DMS53 (cell line): ENCODE measurements at places on chromosomes 11 and 22.

- no peak for DNase-seq
Measured at GRCh38 chr11:122804796-122805195, 33.5 kb upstream of the CRTAM start.

DNA sequence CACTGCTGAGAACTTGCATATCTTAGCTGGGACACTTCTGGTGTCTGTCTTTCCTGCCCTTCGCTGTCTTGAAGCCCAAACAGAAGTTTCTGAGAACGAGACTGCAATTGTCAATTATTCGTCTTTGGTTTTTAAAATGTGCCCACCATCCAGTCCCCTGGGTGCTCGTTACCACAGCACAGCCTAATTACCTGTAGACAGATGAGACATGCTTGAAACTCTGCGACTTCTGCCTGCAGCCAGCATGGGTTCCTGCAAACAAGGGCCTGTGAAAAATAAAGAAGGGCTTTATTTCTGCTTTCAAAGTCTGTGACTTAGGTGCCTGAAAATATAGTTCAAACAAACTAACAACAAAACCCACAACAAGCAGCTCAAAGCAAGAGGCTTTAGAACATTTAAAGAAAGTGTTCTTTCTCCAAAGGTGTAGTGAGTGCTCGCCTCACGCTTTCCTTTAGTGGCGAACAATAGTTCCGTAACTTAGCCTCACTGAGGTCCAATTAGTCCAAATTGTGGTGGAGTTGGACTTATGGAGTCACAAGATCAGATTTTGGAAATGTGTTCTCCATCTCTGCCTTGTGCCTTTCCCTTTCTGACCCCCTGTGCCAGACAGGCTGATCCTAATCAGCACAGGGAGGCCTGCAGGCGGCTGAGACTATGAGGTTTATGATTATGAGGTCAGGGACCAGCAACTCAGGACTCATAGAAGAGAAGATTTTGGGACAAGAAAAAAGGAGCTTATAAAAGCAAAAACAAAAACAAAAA is 20.4 kb upstream of the GRAMD1B start:
- DNase-seq, result no peak

DNA sequence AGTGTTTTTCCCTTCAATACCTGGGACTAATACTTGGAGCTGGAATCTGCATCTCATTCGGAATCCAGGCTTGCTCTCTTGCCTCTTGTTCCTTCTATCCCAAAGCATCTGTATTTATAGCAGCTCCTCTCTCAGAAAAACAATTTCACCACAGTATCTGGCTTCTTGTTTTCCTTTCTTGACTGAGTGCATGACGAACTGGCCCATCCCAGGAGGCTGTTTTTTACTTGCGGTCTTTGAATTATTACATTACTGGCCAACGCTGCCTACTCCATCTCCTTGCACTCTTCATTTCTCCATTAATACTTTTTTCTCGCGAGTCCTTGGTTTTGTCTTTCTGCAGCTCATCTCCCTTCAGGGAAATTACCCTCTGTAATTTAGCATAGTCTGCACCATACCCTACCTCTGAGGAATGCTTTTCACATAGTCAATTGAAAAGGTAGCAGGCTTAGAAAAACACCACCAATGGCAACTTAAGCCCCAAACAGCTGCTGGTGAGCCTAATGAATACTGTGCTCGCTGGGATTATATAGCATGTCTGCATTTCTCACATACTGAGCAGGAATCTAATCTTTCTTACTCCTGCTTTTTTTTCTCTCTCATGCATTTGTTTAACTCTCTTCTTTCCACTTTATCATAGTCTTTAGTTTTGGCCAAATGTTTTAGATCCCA is 277.4 kb upstream of the SESN3 start:
- no peak for DNase-seq

DNA sequence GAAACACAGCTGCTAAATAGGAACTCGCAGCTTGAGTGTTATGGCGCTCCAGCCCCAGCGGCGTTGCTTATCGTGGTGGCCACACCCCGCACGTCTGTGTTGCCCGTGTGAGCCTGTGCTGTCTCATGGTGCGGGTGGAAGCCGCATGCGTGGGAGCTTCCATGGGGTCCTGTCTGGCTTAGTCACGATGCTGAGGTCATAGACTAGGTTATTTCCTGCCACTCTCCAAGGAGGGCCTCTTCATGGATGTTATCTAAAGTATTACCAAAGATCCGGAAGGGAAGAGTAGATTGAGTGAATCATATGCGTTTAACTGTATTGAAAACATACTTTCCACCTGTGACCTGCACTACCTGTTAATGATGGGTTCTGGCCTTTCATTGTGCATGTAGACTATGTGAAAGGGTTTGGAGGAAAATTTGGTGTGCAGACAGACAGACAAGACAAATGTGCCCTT is 21.7 kb downstream of the CTTN start:
- DNase-seq, result no peak

DNA sequence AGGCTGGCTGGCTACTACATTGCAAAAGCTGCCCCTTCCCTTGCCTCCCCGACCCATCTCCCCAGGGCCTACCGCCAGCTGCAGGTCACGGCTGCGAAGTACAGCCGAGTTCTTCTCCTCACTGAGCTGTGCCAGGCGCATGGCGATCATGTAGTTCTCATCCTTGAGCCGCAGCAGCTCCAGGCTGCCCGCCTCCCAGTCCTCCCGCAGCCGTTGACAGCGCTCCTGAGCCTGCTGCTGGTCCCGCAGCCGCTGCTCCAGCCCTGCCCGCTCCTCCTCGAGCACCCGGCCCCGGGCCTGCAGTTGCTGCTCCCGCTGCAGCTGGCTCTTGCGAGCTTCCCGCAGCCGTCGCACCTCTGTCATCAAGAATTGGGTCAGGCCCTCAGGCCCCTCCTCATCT is 3.3 kb downstream of the CARD10 start:
- DNase-seq, result no peak

DNA sequence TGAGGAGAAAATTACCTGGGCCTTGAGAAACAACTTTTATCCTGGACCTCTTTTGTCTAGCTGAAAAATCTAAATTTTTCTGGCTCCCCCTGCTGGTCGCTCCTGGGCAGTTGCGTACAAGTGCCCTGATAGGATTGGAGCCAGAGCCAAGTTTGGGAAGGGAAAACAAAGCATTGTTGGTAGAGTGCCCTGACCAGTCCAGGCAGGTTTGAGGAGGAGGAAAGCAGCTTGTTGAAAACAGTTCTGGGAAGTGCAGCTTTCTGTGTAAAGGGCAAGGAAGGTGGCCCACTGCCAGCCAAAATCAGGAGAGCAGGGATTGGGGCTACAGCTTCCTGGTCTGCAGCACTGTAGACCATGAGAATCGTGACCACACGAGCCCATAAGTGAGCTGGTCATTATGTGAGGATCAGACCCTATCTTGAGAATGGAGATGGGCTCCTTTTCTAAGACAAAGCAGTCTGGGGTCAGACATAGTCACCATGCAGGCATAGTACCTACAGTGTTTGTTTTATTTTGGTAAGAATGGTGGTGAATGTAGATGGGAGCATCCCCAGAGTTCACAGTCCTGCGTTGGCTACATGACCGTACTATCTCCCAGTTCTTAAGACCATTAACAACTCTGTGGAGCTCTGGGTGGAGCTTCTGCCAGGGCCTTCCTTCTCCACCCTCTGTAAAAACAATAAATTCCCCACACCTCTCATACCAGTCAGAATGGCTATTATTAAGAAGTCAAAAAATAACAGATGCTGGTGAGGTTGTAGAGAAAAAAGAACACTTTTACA is 21.3 kb upstream of the PIK3IP1 start:
- DNase-seq, result peak; percentile 81

- DNase-seq, result no peak
Measured at GRCh38 chr11:106523921-106524320, 446.5 kb downstream of the AASDHPPT start.

DNA sequence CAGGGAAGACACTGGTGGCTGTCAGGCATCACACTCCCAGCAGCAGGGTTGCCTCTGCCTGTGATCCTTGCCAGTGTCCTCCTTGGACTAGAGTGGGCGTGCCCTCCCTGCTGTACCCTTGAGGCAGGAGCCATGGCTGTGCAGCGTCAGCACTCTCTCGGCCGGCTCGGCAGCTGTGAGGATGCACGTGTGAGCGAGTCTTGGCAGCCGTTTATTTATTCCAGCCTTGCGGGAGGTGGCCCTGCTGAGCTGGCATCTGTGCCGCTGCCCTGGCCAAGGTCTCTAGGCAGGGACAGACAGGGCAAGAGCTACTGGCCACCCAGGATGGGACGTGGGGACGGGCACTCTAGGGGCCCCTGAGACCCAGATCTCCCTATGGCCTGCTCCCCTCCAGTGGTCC is 33.9 kb downstream of the TSPAN4 start:
- no peak for DNase-seq

GRCh38 chr11:70761908-70762337 is 363.6 kb downstream of the CTTN start:
- DNase-seq, result no peak

DNA sequence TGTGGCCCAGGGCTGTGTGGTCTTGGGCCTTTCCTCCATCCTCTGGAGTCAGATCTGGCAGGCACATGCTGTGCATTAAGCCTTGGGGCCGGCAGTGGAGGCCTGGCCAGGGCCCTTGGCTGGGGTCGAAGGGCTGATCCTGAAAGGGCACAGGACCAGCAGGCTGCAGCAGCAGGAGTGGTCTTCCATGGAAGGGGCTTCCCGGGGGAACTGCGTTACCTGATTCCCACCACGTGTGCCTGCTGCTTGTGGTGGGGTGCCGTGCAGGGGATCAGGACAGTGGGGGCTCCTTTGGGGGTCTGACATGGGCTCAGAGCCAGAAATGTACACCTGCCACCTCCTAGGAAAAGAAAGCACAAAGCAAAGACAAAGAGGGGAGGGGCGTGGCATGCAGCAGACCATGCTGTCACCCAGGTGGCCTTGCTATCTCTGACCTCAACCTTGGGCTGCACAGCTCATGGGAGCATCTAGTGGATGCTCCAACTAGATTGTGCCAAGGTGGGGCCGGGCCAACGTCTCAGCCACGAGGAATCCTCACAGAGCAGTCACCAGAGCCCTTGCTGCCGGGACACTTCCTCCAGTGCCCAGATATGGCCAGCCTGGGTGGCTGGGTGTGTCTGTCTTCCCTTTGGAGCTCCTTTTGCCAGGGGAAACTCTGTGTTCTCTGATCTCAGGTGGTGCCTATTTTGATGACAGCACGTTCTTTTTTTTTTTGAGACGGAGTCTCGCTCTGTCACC is 17.9 kb upstream of the YPEL1 start:
- DNase-seq, result peak; percentile 2

- DNase-seq, result peak; percentile 88
Measured at GRCh38 chr11:93740730-93741093, 583 bp downstream of the TAF1D start.

GRCh38 chr11:64870176-64870892 is 8.1 kb downstream of the EHD1 start:
- DNase-seq, result no peak

GRCh38 chr11:123308077-123308476 is 113.0 kb upstream of the CLMP start:
- DNase-seq, result no peak

DNA sequence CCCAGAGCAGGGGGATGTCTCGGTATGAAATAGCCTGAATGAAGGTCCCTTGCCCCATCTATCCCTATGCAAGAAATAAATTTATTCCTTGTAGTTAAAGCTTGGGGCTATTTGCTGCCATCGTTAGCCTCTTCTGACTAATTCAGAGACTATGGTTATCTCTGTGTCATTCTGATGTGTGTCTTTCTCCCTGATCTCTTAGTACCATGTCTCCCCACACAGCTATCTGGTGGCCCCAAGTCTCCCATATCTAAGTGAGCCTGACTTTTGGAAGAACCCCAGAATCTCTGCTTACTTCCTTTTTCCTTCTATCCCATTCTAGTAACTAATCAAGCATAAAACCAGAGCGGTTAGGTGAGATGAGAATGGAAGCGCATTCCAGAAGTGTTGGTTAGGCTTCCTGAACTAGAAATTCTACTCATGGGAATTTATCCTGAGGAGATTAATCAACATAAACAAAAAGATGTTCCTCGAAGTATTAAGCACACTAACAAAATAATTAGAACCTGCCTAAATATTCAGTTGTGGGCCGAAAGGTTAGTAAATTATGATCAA is 71.4 kb upstream of the BMAL1 start:
- DNase-seq, result no peak

DNA sequence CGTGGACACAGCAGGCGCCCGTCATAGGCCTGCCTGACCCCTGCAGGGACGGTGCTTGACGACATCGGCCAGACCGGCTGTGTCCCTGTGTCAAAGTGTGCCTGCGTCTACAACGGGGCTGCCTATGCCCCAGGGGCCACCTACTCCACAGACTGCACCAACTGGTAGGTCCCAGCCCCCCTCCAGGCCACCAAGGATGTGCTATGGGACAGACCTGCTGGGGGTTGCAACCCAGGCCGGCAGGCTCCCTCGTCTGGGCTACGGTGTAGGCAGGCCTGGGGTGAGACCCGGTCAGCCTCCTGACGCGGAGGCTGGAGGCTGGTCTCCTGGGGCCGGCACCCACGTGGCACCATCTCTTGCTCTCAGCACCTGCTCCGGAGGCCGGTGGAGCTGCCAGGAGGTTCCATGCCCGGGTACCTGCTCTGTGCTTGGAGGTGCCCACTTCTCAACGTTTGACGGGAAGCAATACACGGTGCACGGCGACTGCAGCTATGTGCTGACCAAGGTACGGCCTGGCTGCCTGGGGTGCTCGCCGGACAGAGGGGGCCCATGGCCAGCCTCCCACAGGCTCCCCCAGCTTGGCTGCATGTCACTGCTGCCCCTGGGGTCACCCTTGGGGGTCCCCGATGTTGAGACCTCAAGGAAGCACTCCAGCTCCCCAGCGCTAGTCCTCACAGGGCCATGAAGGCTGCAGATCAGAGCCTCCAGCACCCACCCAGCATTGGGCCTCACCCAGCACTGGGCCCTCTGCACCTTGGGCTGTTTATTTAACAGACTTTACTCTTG is 7.7 kb downstream of the MUC5AC start:
- no peak for DNase-seq

- DNase-seq, result no peak
Measured at GRCh38 chr22:19687561-19688300, 26.6 kb upstream of the SEPTIN5 start.

GRCh38 chr11:80868831-80869230 is 1428.0 kb upstream of the TENM4 start:
- no peak for DNase-seq

GRCh38 chr11:77211040-77211451 is 83.0 kb downstream of the MYO7A start:
- DNase-seq, result no peak

DNA sequence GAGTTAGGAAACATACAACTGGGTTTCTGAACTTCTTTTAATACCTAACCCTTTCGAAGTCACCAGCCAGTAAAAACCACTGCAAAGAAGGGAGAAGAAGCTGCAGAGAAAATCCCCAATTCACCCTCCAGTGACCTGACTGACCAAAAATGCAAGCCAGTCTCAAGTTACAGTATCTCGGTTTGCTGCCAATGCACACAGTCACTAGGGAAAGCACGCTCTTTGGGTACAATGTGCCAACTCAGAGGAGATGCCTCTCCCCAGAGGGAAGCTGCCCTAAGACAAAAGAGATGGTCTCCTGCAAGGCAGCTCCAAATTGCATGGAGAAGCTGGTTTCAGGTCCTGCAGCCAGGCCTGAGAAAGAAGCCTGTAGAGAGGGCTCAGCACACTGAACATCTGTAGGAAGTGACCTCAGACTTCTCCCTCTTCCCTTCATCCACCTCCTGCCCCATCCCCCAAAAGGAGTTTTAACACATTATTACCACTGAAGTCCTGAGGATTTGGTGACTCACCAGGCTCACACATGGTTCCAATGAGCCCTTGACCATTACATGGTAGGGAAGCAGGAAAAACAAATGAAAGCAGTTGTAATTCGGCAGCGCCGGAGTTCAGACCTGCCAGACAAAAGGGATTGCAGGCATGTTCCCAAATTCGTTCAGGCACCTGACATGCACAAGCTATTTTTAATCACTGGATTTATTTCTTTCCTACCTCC is 90.1 kb downstream of the ETS1 start:
- DNase-seq, result peak; percentile 91
